ENCODE measurements at places on chromosomes 2 and 18.

- DNase-seq = no peak
Observed at GRCh38 chr2:28219758-28220368, 172.8 kb upstream of the FOSL2 start.

GRCh38 chr18:10412933-10413332 lies 41.5 kb upstream of the APCDD1 start:
- DNase-seq = no peak

GRCh38 chr2:5885451-5886173 lies 193.4 kb downstream of the SOX11 start:
- no peak for DNase-seq

- DNase-seq = no peak
Observed at GRCh38 chr18:3529601-3530000, 79.6 kb downstream of the TGIF1 start.

DNA sequence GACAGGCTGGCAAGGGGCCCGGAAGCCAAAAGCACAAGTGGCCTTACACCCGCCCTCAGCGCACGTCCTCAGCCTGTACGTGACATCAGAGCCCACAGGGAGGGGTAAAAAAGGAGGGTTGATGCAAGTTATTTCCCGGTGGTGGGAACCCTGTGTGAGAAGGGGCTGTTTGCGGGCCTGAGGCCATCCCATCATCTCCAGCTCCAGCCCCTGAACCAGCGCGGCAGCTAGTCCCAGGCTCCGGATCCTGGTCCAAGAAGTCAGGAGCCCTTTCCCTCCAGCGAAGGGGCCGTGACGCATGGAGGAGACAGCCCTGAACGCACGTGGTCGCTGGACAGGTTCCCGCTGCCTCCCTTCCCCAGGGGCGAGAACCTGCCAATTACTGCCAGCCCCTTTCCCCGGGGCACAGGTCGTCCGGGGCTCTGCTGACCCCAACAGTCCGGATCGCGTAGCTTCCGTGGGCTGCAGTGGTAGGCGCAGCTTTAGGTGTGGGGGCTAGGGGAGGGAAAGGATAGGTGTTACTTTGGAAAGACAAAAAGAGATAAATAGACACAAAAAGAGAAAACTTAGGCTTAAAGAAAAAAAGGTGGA lies 1.3 kb upstream of the LRP2 start:
- DNase-seq = peak; percentile 18

DNA sequence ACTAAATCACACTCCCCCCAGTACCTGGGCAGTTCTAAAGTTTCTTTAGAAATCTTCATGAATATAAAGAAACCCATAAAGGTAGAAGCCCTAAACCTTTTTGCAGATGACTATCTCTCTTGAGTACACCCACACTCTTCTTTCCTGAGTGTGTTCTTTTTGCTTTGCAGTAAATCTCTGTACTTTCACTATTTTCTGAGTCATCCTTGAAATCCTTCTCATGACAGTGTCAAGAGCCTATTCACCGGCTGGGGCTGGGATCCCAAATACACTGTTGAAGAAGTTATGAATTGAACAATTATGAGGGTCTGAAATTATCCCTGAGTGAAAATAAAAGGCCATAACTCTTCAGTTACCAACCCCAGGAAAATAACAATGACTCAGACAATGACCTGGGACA lies 133.9 kb upstream of the CCDC195 start:
- DNase-seq = no peak

DNA sequence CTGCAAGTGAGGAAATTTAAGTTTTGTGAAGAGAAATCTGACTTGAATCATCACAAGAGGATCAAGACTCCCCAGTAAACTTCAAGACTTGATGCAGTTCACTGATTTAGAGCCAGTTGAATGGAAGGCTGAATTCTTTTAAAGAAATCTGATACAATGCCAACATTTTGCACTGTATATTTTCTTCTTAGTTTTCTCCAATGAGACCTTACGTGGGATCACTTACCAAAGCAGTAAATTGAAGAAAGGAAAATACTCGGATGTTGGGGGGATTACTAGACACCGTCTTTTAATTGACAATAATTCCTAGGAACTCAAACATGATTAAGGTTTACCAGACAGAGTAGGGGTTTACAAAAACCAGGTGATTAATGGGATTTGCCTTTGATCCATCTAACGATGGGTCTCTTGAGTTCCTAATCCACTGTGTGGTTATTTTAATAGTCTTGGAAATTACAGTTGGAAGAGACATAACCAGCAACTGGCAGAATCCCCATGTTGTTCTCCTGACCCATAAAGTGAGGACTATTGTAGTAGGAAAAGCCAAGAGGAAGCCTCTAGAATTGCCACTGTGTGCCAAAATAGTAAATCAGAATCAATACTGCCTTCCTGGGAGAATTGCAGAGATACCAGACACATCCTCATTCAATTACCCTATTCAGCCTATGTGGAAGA lies 354.5 kb downstream of the PID1 start:
- no peak for DNase-seq

DNA sequence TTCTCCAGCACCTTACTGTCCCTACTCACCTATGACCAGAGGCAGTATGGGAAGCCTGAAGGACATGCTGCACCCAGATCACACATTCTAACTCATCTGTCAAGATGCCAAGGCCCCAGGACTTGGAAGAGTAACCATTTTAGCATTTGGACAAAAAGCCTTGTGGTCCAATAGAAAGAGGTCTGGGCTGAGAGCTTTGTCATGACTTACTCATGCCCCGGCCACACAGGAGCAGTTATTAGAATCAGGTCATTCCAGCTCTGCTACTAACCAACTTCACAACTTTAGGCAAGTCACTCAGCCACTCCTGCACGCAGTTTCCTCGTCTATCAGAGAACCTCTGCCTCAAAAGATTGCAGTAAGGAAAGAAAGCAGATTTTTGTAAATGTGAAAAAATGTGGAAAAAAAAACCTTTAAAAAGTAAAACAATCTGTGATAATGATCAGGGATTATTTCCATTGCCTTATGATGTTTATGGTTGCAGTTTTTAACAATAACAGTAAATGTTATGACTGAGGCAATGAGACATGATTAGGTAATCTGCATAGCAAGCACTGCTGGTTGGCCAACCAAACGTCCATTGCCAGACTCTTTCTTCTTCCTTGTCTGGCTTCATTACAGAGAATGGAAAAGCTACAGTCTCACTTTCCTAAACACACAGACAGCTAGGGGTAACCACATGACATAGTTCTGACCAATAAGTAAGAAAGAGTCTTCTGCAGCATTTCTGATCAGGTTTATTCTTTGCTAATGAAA lies 255.4 kb upstream of the CHAC2 start:
- no peak for DNase-seq

- DNase-seq = no peak
Observed at GRCh38 chr2:68031542-68032160, 31.2 kb downstream of the C1D start.

DNA sequence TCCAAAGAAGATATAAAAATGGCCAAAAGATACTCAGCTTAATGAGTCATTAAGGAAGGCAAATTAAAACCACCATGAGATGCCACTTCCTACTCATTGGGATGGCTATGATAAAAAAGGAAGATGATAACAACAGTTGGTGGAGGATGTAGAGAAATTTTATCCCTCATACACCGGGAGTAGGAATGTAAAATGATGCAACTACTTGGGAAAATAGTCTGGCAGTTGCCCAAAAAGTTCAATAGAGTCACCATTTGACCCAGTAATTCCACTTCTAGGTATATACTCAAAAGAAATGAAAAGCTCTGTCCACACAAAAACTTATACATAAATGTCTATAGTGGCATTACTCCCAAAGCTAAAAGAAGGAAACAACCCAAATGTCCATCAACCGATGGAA lies 10.1 kb upstream of the SULT1C2 start:
- DNase-seq = no peak

DNA sequence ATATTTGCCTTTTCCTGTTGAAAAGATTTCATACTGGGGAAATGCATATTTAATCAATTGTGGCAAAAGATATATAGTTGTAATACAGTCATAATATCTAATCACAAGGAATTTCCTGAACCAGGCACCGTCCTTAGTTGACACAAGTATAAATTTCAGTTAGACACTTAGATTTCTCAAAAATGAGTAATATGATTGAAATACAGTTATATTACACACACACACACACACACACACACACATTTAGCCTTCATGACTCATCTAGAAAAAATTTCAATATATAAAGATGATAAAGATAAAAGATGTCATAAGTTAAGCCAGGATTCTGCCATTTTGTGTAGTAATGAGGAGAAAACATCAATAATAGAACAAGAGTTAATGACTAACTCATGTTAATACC lies 258.4 kb upstream of the ZNF804A start:
- DNase-seq = no peak

- DNase-seq = no peak
Observed at GRCh38 chr2:106223347-106223746, 29.2 kb upstream of the UXS1 start.

DNA sequence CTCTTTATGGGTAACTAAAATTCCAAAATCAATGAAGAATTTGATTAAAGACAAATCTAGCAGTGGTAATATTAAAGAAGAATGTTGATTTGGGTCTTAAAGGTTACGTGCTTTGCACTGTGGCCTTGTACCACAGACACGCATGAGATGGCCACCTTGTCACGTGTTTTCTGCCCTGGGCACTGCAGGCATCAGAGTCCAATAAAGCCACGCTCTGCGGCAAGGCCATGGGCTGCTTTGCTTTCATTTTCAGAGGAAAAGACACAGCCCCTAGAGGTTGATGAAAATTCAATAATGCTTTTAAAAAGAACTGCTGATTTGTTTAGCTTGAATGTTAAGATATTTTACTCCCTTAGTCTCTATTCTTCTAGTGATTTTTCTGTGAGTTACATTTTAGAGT lies 30.4 kb downstream of the AOX1 start:
- DNase-seq = no peak

GRCh38 chr2:42545841-42546390 lies 22.5 kb upstream of the MTA3 start:
- DNase-seq = no peak

DNA sequence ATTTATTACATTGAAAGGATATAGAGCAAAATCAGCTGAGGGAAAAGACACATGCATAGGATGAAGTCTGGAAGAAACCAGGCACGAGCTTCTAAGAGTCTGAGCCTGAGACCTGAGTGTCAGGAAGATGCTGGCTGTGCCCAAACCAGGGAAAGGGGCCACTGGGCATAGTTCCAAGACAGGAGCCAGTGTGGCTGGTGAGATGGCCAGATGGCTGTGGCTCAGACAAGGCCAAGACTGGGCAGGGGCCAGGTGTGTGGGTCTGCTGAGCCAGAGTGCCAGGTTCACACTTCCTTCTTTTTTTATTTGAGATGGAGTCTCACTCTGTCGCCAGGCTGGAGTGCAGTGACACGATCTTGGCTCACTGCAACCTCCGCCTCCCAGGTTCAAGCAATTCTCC lies 95.5 kb upstream of the ATG16L1 start:
- DNase-seq = no peak

DNA sequence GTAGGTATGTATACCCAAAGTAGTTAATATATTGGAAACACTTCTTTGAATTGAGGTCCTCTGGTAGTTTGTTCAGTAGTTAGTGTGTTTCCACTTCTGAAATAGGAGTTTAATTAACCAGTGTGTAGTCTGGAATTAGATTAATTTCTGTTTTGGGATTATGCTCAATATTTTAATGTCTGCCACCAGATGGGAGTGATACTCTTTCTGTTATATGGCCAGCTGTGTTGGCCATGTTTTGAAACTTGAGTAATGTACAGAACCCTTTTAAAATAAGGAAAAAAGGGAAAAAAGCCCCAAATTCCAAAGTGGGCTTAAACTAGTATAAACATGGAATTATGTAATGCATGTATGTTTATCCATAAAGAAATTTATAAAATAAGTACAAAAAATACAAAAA lies 147.7 kb downstream of the CTNNA2 start:
- no peak for DNase-seq

DNA sequence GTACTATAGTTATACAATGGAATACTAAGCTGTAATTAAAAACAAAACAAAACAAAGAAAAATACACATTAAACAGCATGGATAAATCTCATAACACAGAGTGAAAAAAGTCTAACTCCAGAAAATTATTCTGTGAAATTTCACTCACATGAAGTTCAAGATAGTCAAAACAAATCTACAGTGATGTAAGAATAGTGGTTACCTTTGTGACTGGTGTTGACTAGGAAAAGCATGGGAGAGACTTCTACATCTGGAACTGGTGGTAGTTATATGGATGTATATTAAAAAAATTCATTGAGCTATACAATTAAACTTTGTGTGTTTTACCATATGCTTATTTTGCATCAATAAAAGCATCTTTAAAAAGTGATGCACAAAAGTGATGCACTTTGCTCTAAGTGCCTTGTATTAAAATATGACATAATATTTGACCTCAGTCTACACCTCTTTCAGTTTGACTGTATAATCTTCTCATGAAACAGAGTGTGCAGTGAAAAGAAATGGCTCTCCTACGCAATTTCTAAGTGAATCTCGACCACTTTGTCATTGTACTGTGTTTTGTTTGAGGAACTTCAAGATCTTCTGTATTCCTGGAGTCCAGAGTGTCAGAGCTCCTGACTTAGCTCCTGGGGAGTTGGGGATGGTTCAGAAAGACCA lies 28.0 kb downstream of the STAT4 start:
- no peak for DNase-seq

DNA sequence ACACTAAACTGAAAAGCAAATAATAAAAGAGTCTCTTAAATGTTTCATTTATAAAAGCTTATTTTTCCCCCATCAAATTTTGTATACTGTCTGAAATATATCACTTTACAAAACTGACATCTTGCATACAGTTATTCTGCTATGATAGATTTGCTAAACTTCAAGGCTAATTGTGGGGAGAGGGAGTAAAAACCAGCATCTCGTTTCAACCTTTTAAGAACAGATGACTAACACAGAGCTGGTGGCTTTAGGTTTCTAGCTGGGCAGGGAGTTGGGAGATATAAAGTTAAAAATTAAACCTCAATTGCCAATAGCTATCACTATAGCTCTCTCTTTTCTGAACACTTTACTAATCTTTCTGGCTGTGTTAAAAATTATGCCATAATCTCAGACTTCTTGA lies 23.5 kb downstream of the C1D start:
- no peak for DNase-seq

- DNase-seq = no peak
Observed at GRCh38 chr2:121019071-121019470, 265.9 kb downstream of the TFCP2L1 start.

- no peak for DNase-seq
Observed at GRCh38 chr2:118312969-118313756, 224.9 kb downstream of the INSIG2 start.

DNA sequence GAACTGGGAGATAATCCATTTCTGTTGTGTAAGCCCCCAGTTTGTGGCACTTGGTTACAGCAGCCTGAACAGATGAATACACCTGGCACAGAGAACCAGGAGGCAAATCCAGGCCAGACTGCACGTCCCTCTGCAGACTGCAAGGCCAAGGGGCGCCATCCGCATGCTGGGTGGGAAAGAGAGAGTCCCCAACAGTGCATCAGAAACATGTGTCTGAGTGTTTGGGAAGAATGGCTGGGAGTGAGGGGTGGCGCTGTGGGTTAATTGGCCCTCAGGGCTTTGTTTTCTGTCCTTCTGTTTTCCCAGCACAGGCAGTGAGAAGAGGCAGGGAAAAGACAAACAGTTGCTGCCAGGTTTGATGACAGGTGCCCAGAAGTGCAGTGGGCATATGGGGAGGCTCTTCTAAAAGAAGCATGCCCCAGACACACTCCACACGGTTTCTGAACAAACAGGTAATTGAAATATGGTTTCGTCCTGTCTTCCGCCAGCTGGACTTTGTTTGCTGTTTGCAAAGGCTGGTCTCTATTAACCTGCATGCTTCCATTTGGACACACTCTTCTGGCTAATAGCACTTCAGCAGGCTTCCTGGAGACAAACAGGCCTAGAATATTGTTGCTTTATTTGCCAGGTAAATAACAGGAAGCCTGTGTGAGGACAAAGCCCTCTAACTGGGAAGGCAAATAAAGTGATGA lies 43.4 kb upstream of the SEC11C start:
- DNase-seq = no peak

Data from CD4-positive, alpha-beta T cell (primary cell).